Stimulated activated CD8-positive, alpha-beta memory T cell treated with anti-CD3 and anti-CD28 coated beads, Interleukin-12 subunit alpha, Interleukin-12 subunit beta, amount 100 ng/mL, for 4 hours (primary cell): ENCODE measurements at places on chromosomes 2 and 18.

GRCh38 chr2:230930928-230931555, 6.0 kb upstream of the GPR55 start:
- no peak for DNase-seq

DNA sequence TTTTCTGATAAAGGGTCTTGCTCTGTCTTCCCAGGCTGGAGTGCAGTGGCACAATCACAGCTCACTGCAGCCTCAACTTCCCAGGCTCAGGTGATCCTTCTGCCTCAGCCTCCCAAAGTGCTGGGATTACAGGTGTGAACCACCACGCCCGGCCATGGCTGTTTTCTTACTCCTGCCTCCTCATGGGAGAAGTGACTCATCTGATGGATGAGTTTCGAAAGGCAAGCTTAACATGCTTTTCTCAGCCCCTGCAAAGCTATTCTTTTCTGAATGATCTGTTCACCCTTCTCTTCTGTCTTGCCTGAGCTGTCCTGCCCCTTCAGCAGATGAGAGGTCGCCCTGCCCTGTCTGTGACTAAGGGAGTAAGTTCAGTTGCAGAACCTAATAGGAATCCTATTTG, 929 bp upstream of the CREG2 start:
- no peak for DNase-seq

DNA sequence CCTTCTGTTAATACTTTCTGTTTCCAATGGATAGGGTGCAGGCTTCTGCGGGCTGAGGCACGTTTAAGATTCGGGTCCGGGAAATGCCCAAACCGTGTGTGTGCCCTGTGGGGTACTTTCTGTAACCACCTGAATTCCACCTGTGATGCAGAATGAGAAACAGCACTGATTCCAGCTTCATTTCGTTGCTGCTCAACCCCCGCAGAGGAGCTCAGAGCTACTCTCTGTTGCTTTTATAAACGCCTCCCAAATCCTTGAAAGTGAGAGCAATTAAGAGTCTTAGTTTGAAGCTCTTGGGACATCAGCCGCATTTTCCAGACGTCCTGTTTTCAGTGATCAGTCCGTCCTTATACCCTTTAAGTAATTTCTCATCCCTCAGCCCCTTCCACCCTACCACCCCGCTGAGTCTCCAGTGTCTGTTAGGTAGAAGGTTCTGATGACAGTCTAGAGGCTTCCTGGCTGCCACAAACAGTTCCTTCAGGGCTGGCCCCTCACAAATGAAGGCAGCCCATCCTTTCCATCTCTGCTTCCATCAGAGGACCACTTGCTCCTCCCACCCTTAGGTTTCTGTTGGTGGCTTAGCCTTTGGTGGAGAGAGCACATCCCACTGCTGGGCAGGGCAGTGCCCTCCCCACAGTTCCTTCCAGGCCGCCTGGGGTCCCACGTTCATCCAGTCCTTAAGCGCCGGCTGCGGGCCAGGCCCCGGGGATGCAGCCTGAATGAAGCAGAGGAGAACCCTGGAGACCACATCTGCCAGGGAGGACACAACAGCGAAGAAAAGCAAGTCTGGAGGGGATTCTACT, 230.1 kb downstream of the SEPTIN10 start:
- DNase-seq, result no peak

DNA sequence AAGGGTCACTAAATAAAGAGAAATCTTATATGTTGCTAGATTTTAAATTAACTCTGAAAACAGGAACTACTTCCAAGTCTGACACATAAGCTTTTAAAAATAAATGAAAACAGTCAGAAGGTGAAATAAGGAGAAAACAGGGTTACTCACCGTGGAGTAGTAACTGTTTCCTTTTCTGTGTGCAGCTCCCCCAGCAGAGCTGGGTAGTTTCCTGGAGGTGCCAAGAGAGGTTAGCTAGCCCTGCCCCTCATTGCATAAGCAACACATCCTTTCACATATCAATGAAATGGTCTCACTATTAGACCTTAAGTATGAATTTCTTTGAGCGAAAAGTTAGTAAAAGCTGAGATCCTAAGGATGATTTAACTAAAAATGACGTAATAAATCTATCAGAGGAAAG, 54.0 kb upstream of the GPR75 start:
- no peak for DNase-seq

DNA sequence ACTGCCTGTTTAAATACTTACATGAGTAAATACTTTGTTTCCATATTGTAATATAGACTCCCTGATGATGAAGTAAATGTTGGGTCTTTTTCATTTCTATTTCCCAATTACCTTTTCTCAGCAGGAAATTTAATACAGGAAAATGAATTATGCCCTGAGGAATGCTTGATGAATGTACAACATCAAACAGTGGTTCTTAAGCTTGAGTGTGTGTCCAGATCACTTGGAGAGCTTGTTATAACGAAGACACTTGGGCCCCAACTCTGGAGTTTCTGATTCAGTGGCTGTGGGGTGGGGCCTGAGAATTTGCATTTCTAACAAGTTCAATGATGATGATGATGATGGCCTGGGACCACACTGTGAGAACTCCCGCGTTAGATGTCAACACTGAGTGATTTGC, 7.1 kb upstream of the ME2 start:
- DNase-seq, result no peak

DNA sequence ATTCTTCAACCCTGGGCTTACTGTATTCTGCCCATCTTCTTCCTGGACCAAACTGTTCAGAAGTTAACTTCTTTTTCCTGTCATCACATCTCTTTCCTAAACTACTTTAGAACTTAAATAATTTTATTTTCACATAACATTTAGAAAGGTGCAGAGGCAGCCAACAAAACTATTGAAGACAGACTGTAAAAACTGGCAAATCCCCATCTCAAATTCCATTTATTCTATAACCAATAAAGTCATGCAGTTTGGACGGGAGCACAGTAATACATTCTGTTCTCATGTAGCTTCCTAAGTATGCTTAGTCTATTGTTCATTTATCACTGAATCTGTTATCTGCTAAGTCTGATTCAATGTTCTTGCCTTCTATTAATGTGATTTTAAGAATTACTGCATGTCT, 99.1 kb downstream of the SMAD2 start:
- no peak for DNase-seq

- no peak for DNase-seq
These were observed 20.9 kb downstream of the THNSL2 start for GRCh38 chr2:88190808-88191721.

DNA sequence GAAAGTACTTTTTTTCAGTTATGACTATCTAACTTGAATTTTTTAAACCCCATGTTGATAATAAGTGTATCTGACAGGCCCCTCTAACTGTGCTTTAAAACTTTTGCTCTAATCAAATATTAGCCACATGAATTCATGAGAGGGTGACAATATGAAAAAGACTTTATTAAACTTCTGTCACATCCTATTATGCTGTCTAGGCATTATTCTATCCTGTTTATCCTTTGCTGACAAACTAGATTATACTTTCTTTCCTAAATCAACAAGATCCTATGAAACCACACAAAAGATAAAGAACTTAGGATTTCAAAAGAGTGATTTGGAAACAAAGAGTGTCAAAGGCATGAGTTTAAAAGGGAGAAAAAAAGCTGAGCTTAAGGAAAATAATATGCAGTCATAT, 57.8 kb downstream of the ST6GAL2 start:
- DNase-seq, result no peak

GRCh38 chr2:172253190-172254052, 150.7 kb upstream of the DLX2 start:
- DNase-seq, result peak; percentile 54

DNA sequence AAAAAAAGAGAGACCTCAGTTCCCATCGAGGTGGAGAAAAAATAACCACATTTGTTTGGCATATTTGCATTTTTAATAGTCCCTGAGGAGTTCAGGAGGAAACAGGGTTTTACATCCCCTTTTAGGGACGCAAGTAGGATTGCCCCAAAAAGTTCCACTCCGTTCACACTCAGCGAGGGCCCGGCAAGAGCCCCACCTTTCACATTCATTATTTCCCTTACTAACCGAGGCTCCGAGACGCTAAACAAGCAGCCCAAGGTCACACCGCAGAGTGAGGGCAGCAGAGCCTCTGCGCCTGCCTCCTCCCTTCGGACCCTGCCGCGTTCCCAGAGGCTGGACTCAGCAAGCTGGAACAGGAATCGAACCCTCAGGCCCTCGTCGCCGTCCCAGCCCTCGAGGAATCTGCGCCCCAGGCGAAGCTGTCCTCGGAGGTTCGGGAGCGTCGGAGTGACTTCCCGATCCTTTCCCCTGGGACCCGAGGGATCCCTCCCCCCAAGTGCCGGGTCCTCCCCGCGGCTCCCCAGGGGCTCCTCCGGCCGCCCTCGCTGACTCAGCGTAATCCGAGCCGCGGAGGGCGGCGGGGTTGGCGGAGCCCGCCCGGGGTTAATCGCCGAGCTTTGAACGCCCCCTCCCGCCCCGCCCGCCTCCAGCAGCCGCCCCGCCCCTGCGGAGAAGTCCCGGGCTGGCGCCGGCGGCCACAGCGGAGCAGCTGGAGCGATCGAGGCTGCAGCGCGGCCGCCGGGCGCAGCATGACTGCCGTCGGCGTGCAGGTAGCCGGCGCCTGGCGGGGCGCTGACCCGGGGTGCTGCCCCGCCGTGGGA, at the start of gene TMEM37:
Gene TMEM37, plus strand, starts transcription at position 700 of the 821 bp plus-strand sequence. Its CDS starts 50 bp downstream, at position 750.
- peak; percentile 4 for DNase-seq

DNA sequence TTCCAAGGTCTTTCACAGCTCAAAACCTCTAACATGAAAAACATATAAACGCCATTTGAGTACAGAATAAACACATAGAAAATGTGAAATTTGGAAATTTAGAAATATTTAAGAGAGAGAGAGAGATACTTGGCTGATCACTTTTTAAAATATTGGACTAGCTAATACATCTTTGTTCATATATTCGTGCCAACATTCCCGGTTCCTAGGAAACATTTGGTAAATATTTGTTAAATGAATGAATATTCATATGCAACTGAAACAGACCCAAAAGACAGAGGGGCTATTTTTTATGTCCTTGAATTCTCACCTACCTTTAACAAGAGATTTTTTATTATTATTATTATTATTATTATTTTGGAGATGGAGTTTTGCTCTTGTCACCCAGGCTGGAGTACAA, 8.3 kb upstream of the COLEC12 start:
- no peak for DNase-seq

- DNase-seq, result no peak
These were observed 154.6 kb downstream of the ERBB4 start for GRCh38 chr2:212384027-212384426.

GRCh38 chr2:207616185-207616584, 9.0 kb downstream of the METTL21A start:
- DNase-seq, result no peak

- DNase-seq, result no peak
These were observed 13.2 kb downstream of the NRP2 start for GRCh38 chr2:205695460-205695991.

DNA sequence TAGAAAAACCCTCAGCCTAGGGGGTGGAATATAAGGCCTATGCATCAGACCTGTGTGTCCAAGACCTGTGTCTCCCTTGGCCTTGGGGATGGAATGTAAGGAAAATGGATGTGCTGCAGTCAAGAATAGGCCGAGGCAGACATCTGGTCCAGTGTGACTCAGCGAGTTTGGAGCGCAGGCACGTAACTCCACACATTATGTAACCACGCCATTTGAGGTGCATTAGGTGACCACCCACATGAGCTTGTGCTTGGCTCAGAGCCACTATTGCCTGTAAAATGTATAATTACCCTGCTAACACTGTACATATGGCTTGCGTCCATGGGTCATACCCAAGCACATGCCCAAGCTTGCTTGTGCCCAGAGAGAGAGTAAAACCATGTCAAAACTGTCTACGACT, 580.9 kb upstream of the HNMT start:
- DNase-seq, result no peak

GRCh38 chr2:79083597-79084251, 4.1 kb downstream of the REG1B start:
- no peak for DNase-seq

- no peak for DNase-seq
These were observed 101.5 kb downstream of the VAPA start for GRCh38 chr18:10015288-10015701.

DNA sequence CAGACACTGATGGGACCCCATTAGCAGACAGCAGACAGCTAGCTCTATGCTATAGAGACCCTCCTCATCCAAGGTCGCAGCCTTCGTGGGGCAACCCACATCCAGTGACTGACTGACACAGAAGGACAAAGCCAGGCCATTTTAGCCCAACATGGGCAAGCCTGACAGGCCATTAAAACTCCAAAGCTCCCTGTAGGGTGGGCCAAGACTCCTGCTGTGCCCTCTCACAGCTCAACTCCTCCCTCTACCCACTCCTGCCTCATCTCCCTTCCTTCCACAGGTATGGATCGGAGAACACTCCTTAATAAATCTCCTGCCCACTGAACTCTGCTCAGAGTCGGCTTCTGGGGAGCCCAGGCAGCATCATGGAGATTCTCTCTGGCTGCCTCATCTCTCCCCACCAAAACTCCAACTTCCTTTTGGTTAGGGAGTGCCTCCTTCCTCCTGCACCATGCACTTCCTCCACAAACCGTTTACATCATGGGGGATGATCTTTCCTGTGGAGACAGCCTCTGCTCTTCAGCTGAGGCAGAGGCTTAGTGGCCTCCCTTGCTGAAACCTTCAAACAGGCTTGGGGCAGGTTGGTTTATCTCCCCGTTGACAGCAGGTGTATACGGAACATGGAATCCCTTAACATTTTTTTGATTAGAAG, 86.5 kb downstream of the ACTR3 start:
- no peak for DNase-seq

GRCh38 chr2:98348066-98348561, 1.9 kb downstream of the CNGA3 start:
- no peak for DNase-seq

DNA sequence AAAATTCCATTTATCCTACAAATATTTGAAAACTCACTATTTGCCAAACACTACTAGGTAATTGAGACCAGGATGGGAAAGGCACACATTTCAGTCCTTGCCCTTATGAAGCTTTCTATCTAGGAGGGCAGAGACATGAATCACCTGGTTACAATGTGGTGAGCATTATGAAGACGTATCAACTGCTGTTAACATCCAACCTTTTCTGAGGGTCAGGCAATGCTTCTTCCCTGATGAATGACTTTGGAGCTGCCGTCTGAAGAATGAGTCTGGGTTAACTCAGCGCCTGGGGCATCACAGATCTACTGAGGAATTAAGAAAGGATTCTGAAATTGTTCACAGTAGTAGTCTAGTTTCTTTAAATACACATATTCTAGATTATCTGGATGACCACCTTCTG, 62.1 kb upstream of the NOSTRIN start:
- DNase-seq, result no peak

DNA sequence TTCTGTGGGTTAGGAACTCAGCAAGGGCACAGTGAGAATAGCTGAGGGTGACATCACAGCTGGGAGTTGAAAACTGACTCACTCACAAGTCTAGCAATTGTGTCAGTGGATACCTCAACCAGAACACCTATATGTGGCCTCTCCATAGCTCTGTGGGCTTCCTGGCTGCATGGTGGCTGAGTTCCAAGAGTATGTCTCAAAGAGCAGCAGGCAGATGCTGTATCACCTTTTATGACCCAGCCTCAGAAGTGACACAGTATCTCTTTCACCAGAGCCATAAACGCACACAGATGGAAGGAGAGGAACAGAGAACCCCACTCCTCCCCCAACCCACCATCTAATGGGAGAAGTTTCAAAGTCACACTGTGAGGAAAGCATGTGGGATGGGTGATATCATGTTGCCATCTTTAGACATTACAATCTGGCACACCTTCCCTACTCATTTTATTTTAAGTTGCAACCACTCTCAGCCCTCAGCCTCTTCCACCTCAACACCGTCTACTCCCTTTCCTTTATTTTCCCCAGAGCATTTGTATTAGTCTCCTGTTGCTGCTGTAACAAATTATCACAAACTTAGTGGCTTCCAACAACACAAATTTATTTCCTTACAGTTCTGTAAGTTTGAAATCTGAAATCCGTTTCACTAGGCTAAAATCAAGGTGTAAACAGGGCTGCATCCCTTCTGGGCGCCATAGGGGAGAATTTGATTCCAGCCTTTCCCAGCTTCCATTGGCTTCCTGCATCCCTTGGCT, 134.6 kb upstream of the SPATS2L start:
- DNase-seq, result no peak
